ENCODE measurements at places on chromosomes 4 and X.

DNA sequence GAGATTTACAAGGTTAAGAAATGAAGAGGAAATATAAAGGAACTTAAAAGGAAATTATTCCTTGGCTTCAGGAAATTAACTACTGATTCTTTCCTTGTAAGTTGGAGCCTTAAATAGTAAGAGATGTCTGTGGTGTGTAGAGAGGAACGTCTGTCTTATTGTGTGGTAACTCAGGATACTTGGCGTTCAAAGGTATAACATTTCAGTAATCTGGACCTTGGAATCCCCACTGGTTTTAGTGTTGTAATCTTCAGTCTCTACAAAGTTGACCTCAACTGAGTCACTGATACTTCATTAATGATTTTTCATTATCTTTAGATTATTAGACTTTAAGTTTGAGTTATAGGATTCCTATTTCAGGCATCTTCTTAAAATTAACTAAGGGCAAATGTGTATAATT, 79.1 kb upstream of the LSM6 start:
- no peak for DNase-seq

DNA sequence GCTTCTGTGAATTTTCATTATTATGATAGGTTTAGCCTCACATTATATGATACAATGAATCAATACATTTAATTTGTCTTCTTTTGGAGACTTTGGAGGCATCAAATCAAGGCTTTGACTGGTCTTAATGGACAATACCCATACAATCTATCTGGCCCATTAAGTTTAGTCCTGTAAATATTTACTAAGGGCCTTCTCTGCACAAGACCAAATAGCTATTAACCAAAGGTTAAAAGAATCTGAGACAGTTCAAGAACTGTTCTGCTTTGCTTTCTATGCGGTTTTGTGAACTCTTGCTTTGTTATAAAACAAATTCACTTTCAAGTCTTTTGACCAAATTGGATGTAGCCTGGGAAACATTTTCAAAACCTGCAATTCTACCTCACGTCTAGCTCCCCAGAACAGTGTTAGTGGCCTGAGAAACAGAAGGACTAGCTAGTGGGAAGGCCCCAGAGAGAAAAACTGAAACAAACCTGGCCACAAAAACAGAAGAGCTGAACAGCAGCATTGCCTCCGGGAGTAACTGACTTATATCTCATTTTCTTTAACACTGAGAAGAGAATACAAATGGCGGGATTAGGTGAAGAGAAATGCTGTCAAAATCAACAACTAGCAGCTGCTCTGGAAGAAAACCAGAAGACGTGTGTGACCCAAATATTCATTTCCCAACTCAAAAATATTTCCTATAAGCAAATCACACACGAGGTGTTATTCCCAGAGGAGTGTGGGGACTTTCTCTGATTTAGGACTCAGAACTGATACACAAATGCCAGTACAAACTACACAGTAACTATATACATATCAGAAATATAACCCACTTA, 548 bp downstream of the TLR1 start:
- DNase-seq: no peak

- no peak for DNase-seq
Observed at GRCh38 chrX:964831-965416, 247.5 kb downstream of the CRLF2 start.

GRCh38 chr4:154573190-154573870, 10.5 kb downstream of the FGB start:
- DNase-seq: no peak

DNA sequence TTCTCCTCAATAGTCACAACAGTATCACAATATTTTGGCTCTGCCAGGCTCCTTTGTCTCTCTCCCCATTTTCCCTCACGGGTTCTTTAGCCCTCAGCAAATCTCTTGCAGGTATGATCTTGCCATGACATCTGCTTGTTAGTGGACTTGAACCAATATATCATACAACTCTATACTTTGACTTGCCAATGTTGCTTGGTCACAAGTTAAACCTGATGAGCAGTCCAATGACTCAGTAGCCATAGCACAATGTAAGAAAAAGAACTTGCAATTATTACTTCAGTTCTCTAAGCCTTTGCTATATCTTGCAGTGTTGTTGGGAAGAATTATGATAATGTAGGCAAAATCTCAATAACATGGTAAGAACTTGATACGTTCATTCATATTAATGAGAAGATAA, 174.6 kb upstream of the NRK start:
- DNase-seq: no peak

DNA sequence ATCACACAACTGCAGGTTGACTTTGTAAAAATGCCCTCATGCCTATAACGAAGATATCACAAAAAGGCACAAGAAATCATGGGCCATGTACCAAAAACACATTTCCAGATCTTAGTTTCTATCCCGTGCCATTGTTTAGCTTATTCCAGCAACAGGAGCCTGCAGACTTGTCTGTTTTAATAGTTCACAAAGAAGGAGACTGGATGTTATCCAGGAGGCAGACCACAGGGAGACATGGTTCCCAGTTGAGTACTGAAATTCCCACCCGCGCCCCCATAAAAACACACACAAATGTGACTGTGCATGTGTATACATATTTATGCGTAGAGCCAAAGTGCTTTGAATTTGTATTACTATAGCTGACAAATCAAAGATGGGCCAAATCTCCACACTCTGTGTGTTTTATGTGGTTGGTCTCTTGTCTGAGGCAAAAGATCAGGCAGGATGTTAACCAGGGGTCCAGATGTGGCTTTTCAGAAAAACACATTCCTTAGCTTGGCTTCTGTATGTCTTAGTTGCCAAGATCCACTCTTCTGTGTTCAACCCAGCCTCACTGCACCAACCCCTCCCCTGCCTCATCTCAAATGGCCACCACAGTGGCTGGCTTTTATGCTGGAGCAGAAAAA, 469.2 kb upstream of the DIPK2B start:
- DNase-seq: no peak

- DNase-seq: no peak
Observed at GRCh38 chr4:183853548-183853940, 51.6 kb upstream of the STOX2 start.

DNA sequence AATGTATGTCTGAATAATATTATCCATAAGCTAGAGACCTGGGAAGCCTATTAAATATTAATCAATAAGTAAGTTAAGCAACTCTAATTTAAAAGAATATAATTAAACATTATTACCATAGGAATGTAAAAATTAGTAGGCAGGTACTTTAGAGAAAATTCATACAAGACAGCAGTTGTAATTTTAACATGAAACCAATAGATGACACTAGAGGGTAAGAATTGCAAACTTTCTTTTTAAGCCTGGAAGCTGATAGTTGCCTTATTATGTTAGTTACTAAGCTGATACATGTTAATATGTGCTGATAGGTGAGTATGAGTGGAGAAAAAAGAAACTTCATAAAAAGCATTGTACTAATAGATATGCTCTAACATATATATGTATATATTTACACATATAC, 1157.4 kb downstream of the FAM133A start:
- DNase-seq: no peak

DNA sequence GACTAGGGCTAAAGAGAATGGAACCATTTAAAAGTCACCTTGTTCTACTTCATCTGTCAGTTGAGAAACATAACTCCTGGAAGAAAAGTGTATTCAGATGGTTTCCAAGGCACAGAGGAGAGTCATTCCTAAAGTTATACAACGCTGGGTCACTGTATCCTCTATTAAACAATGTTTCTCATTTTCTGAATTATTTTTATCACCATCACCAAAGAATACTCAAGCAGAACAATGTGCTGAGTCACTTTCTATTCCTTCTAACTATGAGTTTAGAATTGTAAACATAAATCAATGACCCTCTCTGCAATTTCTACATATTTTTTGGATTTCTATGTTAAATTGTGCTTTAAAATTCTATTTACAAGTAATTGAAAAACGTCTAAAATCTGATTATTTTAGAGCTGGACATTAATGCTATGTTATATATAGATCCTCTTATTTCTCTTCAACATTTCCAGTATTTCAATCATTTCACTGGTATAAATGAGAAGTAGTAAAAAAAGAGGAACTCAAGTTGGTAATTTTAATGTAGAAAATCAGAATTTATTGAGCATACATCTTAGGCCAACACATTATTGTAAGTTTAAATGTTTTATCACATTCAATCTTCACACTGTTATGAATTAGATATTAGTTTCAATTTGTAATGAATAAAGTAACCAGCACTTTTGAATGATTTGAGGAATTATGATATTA, 7.5 kb downstream of the DTHD1 start:
- no peak for DNase-seq

DNA sequence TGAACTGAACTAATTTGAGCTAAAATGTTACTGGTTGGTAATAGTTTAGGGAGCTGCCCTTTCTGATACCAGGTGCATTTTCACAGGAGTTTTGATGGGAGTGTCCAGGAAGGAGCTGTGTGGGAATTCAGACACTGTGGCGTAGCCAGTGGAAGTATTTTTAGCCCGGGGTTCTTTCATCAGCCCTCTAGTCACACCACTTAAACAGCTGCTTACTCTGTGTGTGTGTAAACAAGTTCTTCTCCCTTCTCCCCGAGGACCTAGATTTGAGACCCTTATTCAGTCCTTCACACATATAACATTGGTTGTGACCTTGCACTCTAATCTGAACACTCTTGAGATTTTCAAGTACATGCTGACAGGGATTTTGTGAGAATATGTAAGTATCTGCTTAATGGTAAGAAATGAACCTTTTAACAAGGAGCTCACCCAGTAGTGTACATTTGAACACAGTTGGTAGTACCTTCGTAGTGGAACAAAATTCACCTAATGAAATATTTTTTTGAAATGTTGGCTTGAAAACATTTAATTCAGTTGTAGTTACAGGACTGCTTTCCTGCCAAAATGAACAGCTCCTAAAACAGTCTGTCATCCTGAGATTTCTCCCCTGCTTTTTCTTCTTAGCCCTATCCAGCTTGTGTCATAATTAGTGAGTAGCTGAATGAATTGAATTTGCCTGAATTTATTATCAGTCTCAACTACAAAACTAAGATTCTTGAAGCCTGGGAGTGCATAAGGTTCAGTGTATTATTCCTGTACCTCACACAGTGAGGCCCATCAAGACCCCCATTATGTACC, 61.8 kb downstream of the BMPR1B start:
- no peak for DNase-seq

- no peak for DNase-seq
Observed at GRCh38 chr4:106238820-106239420, 77.1 kb downstream of the TBCK start.

DNA sequence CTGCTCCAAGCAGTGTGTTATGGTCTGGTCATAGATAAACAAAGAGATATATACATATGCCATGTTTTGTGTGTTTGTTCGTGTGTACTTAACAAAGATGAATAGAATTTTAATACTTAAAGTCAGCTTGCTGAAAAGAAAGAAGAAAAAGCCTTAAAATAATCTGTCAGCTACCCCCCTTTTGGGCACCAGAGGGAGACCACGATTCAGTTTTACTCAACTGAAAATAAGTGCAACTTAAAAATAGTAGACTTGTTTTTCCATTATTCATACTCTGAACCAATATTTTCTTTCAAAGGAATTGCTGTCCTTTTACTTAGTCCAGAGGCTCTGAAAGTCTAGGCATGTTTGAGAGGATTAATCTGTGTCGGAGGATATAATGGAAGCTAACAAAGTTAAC, 181.7 kb upstream of the AGTR2 start:
- DNase-seq: no peak

- DNase-seq: no peak
Observed at GRCh38 chrX:150582338-150582948, 14.0 kb downstream of the MTM1 start.

DNA sequence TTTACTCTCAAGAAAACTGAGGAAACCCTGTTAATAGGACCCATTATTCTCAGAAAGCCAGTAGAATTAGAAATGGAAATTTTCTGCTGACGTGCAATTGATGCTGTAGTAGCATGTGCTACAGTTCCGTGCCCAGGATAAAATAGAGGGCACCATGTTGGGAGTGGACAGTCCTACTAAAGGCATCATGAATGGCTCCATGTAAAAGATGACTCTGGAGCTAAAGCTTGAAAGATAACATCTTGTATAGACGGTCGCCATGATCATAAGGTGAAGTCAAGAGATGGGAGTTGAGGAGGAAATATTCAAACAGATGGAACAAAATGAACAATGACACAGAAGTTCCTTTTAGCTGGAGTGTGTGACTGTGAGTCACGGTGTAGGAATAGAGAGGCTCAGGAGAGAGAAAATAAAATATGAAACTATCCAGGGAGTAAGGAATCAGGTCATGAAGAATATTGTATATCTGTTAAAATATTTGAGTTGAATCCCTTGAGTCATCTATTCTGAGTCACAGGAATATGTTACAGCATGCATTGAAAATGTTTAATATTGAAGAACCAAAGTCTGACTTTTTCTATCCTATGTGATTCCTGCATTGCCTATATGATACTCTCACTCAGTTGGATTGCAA, 31.8 kb downstream of the ANXA10 start:
- DNase-seq: no peak

- no peak for DNase-seq
Observed at GRCh38 chrX:9390121-9390520, 74.7 kb upstream of the TBL1X start.

DNA sequence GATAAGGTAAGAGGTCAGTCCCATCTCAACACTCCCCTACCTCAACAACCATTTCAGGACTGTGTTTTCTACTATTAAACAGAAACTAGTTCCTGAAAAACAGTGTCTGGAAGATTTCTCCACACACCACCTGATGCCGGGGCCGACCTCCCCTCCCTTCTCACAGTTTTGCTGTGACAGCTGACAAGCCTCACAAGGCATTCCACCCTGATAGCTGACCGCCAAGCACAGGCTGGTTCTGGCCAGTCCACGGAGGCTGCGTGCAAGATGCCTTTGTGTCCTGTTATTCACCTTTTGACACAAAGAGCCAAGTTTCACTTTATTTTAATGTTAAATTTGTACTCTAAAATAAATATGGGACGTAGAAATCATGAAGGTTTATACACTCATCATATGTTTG, 758.6 kb downstream of the PDHA2 start:
- DNase-seq: no peak

GRCh38 chrX:71603618-71604017, 14.7 kb downstream of the CXCR3 start:
- no peak for DNase-seq

DNA sequence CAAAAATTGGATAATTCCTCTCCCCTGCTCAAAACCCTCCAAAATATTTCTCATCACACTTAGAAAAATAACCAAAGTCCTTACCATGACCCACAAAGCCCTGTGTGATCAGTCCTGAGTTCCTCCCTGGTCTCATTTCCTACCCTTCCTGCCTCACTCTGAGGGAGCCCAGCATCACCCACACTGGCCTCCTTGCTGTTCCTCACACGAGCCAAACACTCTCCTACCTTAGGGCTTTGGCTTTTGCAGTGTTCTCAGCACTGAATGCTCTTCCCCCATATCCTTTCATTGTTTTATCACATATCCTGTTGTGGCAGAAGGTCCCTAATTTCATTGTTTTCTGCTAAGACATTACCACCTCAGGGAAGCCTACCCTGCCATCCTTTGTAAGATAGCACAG, 12.2 kb downstream of the MGAT4D start:
- no peak for DNase-seq

GRCh38 chr4:183241322-183241640, 78.8 kb downstream of the CLDN22 start:
- no peak for DNase-seq

GRCh38 chrX:47321386-47321785, 49.0 kb upstream of the ZNF157 start:
- no peak for DNase-seq
